ENCODE measurements at places on chromosomes 5 and 9. TPM values are rescaled to one million over a fixed set of nuclear protein-coding genes. Genes with fewer than 3 reads are reported as not detected.

ARRDC3 gene
- 14.4 TPM for total RNA-seq

ACTBL2 gene
- not detected for total RNA-seq

CCDC152 gene
- 0.80 TPM for total RNA-seq

OR1J1 gene
- total RNA-seq = not detected

SMIM33 gene
- not detected for total RNA-seq

IFNK gene
- not detected for total RNA-seq

PCDHGB6 gene
- total RNA-seq = 5.0 TPM

RANBP17 gene
- 6.5 TPM for total RNA-seq

GRIN1 gene
- not detected for total RNA-seq

OLFML2A gene
- total RNA-seq = 41.1 TPM

SLC1A1 gene
- total RNA-seq = 3.1 TPM

LRRC14B gene
- total RNA-seq = 93.4 TPM

ALDH7A1 gene
- 30.5 TPM for total RNA-seq

SEMA6A gene
- total RNA-seq = 6.3 TPM

DMRT3 gene
- not detected for total RNA-seq

CD274 gene
- 14.7 TPM for total RNA-seq

Data from left ventricle myocardium inferior (tissue), 1 donor.